Fibroblast of pulmonary artery (primary cell): ENCODE measurements at places on chromosomes 2 and 18.

DNA sequence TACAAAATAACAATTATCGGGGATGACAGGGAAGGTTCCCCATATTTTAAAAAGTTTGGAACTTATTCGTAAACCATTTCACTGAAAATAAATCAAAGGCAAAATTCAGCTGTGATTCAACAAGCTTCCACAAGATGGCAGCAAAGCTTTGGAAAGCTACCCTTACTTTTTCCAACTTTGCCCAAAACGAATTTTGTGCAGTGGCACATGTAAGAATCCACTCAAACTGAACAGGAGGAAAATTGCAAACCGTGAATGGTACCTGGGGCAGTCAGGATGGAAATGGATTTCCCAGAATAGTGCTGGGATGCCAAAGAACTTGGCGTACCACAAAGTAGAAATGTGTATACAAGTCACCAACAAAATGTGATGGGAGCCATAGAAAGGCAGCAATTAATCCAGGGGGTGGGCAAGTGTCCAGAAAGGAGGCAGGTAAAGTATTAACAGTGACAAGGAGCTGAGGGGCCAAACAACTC lies 10.7 kb downstream of the RPL31 start:
- peak; percentile 67 for DNase-seq

DNA sequence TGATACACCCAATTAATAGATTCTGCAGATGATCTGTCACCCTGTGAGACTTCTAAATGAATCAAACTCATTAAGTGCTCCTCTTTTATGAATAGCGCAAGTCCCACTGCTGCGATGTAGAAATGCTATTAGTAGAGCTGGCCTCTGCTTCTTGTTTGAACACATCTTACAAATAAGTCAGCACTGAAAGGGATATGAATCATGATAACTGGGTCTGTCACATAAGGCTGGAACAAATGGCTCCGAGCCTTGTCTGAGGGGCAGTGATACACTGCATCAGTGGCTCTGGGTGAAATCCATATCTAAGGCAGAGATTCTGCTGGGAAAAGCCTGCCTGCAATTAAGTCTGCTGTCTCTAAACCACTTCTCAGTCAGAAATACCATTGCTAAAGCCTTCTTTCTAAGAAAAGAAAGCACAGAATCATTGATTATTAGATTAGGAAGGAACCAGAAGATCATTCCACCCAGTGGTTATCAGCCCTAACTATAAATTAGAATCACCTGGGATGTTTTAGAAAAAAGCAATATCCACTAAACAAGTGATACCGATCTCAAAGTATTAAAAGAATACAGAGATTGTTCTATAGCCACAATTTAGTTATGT lies 75.2 kb downstream of the SLC5A7 start:
- no peak for DNase-seq

- DNase-seq = peak; percentile 99
Observed at GRCh38 chr2:203804070-203804469, 63.5 kb upstream of the CTLA4 start.

GRCh38 chr2:72084584-72084976 lies 63.1 kb downstream of the CYP26B1 start:
- DNase-seq = no peak

DNA sequence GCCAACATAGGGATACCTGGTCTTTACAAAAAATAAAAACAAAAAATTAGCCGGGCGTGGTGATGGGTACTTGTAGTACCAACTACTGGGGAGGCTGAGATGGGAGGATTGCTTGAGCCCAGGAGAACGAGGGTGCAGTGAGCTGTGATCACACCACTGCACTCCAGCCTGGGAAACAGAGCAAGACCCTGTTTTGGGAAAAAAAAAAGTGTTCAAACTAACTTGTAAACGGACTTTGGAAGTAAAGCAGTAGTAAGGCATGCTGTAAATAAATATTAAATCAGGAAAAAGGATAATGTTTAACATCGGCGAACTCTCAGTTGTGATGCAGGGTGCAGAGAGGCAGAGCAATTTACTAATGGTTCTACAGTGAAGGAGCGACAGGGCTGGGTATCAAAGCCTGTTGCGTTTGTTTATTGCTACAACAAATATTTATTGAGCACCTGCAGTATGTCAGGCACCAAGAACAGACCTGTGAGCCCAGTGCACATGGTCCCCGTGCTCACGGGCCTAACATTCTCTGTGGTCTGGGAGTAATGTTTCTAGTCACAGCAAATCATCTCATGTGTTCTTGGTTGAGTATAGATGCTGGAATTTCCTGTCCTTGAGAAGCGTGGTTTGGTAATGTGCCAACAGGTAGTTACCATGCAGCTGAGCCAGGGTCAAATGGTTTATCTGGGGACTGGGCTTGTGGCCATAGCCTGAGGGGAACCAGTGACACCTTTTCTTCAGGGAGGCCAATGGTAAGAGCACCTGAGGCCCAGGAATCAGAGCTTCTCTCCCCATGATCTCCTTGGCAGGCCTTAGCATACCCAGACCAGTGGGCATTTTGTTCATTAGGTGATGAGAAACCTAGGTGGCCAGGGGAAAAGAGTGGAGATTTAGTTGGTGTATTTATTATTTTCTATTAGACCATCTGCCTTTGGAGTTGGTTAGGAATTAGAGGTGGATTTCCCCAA lies 27.9 kb upstream of the GREB1 start:
- no peak for DNase-seq
